ENCODE measurements at places on chromosomes 11 and 22.

GRCh38 chr11:60763692-60764369 lies 7.2 kb downstream of the MS4A15 start:
- DNase-seq = no peak

GRCh38 chr11:24794064-24794463 lies 297.2 kb downstream of the LUZP2 start:
- no peak for DNase-seq

GRCh38 chr11:84958295-84958694 lies 668.8 kb downstream of the DLG2 start:
- no peak for DNase-seq

GRCh38 chr11:96257972-96258934 lies 84.7 kb downstream of the MAML2 start:
- DNase-seq = no peak

DNA sequence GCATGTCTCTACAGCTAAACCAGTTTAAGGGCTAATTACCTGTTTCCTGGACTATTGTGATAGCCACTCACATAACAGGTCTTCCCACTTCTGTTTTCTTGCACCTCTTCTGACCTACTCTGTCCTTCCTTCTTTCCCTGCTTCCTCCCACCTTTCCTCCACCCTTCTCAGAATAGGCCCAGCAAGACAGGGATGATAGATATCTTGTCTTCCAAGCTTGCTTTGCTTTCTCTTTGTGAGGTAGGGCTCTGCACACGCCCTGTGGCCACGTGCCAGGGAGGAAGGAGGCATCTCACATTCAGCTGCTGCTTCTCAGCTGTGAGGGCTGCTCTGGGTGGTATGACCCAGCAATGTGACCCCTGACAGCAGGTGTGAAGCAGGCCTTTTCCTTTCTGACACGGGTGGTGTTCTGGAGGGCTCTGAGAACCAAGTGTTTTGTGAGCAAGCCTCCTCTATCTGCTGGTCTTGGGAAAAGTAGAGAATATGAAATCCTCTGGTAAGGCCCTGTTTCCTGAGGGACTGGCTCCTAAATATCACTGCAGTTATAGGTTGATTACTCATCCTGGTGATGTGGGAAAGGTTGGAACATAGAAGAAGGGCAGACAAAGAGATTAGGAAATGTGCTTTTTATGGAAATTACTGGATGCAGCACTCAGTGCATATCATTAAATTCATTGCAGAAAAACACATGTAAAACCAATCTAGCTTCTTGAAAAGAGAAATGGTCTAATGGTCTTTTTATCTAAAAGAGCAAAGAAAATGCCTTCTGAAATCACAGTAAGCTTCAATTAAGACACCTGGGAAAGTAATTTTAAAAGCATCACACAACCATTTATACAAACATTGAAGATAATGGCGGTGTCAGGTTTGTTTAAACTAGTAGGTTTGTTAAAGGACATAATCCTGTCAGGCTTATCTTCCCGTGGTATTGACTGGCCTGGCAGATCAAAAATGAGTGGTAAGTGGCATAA lies 8.5 kb downstream of the AMOTL1 start:
- no peak for DNase-seq

DNA sequence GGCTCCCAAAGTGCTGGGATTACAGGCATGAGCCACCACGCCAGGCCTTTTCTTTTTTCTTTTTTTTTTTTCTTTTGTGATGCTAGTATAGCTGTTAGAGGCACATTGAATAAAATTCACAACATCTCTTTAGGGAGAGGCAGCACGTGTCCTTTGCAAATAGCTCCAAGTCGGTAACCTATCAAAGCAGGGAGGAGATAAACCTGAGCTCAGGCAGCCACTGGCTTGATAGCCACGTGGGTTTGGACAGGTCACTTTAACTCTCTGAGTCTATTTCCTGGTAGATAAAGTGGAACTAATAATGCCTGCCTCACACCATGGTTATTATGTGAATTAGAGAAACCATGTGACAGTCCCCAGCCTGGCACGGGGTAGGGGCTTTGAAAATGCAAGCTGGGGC lies 43.1 kb upstream of the ATXN10 start:
- no peak for DNase-seq

GRCh38 chr11:109885006-109885405 lies 208.2 kb upstream of the ZC3H12C start:
- no peak for DNase-seq

GRCh38 chr11:80843266-80843974 lies 1402.6 kb upstream of the TENM4 start:
- no peak for DNase-seq

- DNase-seq = no peak
These were observed 7.6 kb downstream of the OR9G1 start for GRCh38 chr11:56706486-56706885.

GRCh38 chr11:131889760-131890581 lies 519.6 kb downstream of the NTM start:
- no peak for DNase-seq

DNA sequence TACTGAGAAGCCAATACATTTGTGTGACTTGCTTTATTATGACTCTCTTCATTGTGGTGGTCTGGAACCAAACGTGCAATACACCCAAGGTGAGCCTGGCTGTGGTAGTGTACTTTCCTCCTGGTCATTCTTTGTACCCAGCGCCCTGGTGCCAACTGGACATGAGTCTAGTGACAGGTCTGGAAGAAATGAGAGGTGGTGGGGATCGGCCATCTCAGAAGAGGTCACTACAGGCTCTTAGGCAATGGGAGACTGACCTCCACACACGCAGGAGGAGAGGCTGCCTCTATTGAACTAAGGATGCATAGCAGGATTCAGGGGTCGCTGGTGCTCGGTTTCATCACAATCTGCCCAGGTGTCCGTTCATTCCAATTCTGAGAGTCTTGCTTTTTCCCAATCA lies 56.4 kb upstream of the RTL6 start:
- DNase-seq = no peak

DNA sequence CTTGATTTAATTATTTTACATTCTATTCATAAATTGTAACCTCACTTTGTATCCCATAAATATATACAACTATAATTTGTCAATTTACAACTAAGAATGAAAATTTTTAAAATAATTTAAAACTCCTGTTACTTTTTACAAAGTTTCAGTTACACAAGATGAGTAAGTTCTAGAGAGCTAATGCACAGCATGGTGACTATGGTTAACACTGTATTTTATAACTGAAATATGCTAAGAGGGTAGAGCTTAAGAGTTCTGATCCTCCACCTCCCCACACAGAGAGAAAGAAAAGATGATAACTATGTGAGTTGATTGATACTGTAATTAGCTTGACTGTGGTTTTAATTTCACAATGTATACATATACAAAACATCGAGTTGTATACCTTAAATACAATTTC lies 412.5 kb upstream of the DDI1 start:
- DNase-seq = no peak

- DNase-seq = no peak
These were observed 252.0 kb downstream of the AASDHPPT start for GRCh38 chr11:106329273-106330018.

- DNase-seq = peak; percentile 61
These were observed 56.4 kb downstream of the MYH9 start for GRCh38 chr22:36331306-36331911.

DNA sequence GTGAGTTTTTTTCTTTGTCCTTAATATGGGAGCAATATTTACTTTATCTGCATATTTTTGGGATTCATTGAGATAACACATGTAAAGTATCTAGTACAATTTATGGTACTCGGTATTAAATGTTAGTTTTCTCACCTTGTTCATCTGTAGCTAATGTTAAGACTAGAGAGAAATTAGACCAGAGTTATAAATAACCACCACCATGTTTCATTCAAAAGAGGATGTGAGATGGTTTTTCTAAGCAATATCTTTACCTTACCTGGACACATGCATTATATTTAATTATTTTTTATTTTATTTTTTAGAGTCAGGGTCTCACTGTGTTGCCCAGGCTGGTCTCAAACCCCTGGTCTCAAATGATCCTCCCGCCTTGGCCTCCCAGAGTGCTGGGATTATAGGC lies 18.4 kb downstream of the ARHGAP42 start:
- no peak for DNase-seq

DNA sequence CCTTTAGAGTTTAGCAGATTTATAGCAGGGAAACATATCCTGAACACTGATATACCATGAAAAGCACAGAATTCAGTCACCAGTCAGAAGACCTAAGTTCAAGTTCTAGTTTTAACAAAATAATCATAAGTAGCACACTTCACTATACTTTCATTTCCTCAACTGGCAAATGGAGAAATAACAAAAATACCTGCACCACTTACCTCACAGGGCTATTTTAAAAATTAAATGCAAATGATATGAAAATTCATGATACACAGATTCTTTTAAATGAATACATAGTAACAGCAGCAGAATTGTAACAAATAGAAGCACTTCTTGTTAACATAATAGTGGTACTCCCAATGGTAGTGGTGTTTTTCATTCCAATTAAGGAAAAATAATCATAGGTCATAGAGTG lies 139.0 kb downstream of the FCHSD2 start:
- no peak for DNase-seq

GRCh38 chr11:71454470-71455113 lies 1.6 kb downstream of the NADSYN1 start:
- no peak for DNase-seq

DNA sequence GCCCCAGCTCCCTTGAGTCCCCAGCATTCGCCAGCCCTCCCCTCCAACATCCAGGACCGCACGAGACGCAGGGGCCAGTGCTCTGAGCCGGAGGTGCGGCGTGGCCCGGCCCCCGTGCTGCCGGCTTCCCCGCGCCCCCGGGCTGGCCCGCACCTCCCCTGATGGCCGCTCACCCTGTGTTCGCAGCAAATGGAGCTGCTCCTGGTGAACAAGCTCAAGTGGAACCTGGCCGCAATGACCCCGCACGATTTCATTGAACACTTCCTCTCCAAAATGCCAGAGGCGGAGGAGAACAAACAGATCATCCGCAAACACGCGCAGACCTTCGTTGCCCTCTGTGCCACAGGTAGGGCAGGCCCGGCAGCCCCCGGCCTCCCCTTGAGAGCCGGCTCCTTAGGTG lies 2.7 kb downstream of the CCND1 start:
- no peak for DNase-seq

DNA sequence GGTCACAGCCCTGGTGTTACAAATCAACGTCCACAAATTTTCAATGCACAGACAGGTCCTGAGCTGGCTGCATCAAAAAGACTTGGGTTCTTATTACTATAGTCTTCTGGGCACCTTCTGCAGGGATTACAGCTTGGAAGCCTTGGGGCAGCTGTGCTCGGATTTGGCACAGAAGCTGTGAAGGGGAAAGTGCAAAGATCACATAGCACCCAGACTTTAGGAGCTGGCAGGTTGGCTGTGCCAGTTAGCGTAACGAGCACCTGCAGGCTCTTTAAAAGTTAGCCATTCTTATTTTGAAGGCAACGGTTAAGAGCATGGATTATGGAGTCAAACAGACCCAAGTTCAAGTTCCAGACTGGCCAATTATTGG lies 100.4 kb downstream of the ARL14EP start:
- no peak for DNase-seq

DNA sequence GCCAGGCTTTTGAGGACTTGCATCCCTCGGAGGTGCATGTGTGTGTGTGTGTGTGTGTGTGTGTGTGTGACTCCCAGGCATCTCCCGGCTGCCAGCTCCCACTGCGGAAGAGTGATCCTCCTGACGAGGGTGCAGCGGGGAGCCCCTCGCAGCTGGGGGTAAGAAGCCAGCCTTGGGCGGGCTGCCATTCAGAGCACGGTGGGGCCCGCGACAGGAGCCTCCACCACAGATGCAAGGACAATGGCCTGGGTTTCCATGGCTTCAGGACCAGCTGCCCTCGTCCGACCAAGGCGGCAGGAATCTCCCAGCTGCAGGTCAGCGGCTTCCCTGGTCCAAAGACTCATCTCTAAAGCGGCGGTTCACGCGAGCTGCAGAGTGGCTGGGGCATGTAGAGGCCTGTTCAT lies 908.5 kb downstream of the BRD1 start:
- no peak for DNase-seq

GRCh38 chr11:72497731-72498130 lies 63.4 kb upstream of the CLPB start:
- DNase-seq = no peak

DNA sequence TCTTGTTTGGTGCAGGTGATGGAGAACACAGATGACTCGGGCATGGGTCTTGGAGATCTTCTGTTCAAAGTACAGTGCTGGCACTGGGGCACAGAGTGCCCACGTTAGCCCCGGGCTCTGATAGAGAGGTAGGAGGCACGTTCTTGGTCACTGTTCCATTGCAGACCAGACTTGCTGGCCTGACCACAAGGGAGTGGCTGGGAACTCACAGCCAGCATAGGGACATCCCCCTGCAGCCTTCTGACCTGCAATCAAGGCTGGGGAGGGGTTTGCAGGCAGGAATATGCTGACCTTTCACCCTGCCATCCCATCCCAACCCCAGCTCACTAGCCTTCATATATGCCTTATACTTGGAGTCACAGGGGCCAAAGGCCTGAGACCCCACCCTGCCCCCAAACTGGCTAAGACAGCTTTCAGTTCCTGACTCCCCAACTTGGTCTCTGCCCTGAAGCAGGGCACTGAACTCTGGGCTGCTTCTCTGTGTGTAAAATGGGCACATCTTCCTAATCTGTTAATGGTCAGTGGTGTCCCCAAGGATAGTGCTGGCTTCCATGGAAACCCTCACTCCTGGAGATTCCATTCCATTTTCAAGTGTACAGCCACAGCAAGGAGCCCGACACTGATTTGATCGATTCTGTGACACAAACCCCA lies 4.6 kb downstream of the MRPL49 start:
- no peak for DNase-seq

DNA sequence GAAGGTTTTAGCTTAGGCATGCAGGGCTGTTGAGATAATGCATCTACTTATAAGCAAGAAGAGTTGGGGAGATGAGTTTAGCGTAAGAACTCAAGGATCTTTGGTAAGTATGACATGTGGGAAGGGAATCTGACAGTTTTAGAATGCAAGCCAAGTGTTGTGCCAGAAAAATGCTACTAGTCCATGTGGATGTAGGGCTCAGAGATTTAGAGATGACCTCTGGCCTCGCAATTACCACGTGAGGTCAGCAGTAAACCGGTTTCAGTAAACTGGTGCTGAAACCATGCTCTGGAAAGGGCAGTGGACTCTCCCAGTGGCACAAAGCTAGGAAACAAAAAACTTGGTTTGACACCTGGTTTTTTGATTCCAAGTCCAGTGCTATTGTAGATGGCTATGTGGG lies 18.9 kb downstream of the MRPL16 start:
- no peak for DNase-seq

DNA sequence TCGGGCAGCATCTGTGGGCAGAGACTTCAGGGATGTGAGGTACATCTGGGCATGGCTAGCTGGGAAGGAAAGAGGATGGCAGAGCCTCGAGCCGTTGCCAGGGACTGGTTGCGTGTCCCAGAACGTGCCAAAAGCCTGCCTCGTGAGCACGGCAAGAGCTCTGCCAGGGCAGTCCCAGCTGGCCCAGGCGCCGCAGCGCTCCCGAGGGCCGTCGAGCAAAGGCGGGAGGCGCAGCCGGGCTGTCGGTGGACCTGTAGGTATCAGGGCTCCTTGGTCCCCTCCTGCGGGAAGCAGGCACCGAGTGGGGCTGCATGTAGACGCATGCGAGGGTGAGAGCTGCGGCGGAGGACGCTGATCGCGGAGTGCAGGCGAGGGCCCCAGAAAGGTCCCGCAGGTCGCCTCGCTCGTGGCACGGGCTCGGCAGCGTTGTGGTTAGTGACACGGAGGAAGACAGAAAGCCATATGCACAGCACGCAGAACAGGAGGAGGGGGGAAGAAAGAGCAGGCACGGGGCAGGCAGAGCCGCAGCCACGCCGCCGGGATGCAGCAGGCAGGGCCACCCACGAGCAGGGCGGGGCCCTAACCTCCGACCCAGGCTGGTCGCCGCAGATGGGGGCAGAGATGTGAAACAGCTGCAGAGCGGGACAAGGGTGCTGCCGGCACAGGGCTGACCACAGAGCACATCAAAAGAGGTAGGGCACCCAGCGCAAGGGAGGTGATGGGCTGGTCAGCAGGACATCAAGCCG lies 18.0 kb downstream of the LSP1 start:
- DNase-seq = no peak
